ENCODE measurements at places on chromosomes 7 and 10.

GRCh38 chr10:71244431-71245419 lies 32.4 kb downstream of the UNC5B start:
- no peak for DNase-seq

DNA sequence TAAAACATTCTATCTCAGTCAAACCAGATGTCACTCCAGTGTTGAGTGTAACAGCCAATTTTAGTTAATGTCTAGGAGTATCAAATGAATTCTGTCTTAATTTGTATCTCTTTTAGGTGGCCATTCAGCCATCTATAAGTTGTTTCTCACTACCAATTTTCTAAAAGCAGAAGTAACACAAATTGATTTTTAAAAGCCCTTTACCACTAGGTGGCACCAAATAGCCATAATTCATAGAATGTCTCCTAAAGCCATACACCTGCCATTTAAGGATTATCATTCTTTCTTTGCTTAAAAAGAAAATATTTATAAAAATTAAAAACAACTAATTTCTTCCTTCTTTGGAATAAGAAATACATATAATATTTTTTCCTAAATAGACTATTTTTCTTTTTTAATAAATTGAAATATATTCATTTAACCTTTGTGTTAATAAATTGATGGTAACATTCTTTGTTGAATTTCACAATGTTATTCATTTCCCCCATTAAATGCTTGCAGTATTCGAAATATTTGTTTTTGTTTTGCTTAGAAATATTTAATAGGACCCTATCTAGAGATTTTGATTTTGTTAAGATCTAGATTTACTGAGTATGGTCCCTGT lies 107.8 kb upstream of the PPP1R3A start:
- DNase-seq, result no peak

- no peak for DNase-seq
These were observed 16.1 kb upstream of the DMBT1 start for GRCh38 chr10:122544493-122544892.

GRCh38 chr10:27454837-27455236 lies 49.3 kb upstream of the RAB18 start:
- DNase-seq, result no peak

- DNase-seq, result no peak
These were observed 303.5 kb downstream of the NEBL start for GRCh38 chr10:20593649-20594048.

DNA sequence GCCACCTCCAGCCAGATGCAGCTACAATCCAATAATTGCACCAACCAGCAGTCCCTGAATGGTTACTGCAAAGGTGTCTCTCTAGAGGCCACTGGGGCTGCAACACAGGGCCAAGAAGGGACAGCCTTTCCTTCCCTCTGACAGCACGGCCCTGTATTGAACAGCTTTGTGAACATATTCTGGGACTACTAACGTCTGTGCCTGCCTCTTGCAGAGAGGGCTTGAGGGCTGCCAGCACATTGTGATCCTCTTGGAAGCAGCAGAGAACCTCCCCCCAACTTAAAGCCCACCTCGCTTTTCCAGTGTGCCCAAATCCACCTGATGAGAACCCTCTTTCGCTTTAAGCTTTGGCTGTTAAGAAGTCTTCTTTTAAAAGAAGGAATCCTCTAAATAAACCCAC lies 415.9 kb downstream of the RPS24 start:
- no peak for DNase-seq

DNA sequence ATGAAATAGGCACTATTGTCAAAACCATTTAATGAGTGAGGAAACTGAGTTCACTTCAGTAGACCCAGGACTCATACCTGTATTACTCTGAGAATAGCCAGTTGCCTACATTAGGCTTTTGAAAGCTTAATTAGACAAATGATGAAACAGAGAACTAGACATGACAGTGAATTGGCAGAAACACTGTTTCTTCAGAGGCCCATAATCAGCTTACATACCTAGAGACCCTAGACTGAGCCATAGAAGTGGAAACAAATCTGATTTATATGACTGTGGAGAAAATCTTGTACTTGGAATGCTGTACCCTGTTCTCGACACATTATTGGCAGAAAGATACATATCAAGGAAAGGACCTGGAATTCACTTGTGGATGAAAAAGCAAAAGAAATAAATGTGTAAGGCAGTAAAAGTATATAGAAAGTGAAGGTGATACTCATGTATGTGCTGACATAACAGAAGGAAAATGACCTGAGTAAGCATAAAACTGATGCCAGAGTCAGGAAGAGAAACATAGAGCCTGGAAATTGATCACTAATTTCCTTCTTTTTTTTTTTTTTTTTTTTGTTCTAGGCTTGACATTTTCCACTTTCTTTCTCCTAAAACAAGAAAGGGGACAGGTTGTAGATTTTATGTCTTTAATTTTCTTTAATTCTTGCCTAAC lies 251.5 kb downstream of the BICC1 start:
- no peak for DNase-seq

DNA sequence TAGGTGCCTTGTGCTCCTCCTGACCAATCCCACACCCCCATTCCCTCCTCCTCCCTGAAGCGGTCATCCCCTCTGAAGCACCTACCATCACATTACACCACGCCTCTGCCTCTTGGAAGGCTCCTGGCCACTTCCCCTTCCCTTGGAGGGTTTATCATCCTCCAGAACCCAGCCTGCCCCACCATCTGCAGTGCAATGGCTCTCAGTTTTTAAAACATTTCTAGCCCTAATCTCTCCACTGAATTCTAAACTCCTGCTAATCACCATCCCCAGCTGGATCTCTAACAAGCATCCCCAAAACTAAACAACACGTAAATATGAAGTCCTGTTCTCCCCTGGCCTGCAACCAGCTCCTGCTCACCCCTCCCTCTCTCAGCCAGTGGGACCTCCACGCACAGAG lies 70.6 kb downstream of the PIP4K2A start:
- no peak for DNase-seq

DNA sequence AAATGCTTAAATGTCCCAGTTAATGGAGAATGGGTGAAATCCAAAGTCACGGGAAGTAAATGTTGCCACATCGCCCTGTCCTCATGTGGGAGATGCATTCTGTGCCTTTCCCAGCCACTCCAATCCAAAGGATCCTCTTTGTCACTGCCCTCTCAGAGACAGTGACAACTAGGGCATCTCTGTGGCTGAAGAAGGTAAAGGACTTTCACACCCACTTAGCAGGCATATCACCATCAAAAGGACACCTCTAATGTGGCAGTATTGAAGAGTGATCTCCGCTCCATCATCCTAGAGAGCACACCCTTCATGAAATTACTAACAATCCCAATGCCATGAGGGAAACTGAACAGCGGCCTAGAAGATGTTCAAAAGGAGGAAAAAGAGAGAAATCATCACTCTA lies 13.6 kb downstream of the ATXN7L1 start:
- no peak for DNase-seq

DNA sequence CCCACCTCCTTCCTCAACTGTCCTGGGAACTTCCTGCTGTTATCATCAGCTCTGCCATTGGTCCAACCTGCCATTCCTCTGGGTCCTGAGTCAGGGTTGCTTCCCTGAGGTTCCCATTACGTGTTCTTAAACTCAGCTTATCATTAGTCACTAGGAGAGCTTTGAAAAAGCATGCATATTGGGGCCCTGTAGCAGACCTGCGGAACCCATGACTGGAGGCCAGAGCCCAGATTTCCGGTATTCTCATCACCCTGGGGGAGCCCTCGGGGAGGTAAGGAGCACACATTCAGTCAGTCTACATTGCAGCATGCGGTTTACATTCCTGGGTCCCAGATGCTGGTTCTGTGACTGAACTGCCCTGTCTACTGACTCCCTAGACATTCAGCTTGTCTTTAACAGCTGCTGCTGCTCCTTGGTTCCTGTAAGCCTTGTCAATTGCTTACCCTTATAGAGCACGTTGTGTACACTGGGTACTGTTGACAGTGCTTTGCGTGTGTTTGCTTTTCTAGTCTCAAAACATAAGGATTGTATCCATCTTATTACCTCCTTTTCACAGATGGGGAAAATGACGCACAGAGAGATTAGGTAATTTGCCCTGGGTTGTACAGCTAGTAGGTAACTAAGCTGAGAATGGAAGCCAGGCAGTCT lies 12.8 kb downstream of the CDHR3 start:
- DNase-seq, result no peak

DNA sequence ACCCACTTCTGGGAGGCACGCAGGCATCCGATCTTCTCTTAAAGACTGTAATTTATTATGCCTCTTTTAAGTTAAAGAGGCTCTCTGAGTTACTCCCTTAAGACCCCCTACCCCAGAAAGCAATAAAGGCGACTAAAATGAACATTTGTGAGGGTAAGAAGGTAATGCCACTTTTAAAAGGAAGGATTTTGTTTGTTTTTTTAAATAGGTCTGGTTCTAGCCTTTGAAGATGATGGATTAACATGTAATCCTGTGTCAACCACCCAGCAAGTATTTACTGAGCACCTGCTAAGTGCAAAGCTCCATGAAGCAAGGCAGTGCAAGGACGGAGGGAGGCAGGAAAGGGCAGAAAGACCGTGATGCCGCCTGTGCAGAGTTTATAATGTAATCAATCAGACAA lies 26.1 kb downstream of the SH3PXD2A start:
- no peak for DNase-seq

DNA sequence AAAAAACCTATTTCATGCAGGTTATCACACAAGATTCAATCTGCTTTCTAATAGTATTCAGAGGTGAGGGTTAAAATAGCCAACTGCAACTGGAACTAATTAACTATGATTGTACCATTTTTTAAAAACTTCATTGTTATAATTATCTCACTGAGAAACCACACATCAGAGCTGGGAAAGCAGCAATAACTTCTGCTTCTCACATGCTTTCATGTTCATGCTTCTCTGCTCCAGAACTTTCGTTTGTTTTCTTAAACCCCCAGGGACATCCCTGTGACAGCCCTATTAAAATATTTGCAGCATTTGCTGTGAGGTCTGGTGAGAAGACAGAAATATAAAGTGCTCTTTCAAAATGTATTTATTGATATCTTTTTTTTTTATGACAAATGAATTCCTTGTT lies 389.0 kb upstream of the SORCS1 start:
- no peak for DNase-seq

DNA sequence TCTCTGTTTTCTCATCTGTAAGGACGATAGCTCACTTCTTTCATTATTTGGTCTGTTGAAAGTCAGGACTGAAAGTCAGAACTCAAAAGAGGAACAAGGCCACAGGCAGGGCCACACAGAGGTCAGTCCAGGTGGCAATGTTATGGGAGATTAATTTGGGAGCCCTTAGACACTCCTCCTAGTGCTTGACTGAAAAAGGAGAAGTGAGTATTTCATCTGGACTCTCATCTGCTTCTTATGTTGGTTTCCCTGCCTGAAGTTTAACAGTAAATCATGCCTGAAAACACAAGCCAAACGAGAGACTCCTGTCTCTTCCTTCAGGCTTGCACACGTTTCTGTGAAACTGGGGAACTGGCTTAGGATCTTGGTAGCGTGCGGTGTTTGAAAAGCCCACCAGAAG lies 248.5 kb downstream of the BUB3 start:
- no peak for DNase-seq

GRCh38 chr10:63757067-63757466 lies 235.9 kb downstream of the REEP3 start:
- no peak for DNase-seq

DNA sequence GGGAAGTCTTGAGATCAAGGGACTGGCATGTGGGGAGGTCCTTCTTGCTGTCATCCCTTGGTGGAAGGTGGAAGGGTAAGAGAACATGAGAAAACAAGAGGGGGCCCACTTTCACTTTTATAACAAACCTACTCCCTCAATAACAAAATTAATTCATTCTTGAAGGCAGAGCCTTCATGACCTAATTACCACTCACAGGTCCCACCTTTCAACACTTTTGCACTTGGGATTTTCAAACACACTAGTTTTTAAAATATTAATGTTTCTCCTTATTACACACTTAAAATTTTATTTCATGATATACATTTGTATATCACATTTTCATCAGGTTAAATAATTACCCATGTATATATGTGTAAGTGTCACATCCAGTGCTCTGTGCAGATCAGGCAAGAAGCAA lies 2.0 kb downstream of the ST7 start:
- no peak for DNase-seq

DNA sequence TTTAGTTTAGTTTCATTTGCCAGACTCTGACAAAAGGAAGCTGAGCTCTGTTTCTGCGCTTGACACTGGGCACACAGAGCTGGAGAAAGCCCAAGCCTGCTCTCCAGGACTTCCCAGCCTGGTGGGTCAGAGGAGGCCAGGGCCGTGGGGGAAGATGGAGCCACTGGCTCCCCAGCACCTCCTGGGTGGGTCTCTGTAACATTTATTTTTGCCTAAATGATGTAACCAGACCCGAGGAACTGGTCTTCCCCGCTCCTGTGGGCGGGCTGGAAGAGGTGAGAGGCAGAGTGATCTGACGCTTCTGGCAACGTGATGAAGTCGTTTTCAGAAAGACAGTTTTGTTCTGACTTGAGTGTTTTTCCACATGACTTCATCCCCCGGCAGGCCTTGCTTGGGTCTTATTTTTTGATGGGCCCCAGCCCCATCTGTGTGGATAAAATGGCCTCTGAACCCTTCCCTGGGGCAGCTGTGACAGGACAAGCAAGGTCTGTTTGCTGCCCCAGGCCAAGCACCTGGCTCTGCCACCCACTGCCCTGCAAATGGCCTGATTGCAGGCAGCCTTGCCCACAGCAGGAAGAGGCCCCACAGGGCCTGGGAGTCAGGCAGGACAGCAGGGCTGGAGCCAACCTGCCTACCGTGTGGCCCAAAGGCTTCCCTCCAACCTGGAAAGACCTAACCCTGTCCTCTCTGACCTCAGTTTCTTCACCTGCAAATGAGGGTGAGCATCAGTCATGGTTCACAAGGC lies 304.9 kb upstream of the ZMIZ1 start:
- no peak for DNase-seq

DNA sequence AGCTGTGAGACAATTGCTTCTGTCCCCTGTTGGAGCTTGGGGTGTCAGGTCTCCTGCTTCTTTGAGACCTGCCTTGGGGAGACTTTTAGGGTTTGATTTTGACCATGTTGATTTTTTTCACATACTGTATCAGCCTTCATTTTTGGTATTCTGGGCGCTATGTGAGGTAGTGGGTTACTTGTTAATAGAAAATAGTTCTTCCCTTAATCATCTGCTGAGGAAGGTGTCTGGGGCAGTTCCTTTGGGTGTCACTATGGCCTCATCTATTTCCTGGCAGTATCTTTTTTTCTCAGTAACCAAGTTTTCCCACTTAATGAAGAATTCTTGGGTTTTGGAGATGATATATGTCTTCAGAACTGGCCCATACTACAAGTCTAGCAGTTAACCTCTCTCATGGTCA lies 4.6 kb upstream of the NOLC1 start:
- DNase-seq, result no peak

DNA sequence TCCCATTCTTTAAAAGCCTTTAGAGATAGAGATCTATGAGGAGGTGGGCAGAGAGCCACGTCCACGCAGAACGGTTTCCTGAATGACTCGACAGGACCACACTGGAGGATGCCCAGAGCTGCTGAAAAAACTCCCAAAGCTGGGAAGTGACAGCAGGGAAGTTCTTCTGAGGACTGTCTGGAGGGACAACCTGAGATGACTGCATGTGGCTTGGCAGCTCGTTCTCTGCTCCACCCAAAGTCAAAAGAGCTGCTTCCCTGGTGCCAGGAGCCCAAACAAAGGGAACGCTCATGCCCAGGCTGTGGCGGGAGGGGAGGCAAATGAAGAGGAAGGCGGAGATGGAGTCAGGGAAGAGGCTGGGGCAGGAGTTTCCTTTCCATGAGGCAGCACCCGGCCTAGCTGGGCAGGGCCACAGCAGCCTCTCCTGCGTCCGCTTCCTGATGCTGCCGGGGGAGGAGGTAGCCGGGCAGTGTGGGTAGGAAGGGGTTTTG lies 95.4 kb downstream of the CCDC3 start:
- DNase-seq, result no peak

GRCh38 chr10:84783386-84783785 lies 455.0 kb downstream of the CCSER2 start:
- DNase-seq, result no peak

Data from H1 (cell line).